Renal cortical epithelial cell (primary cell): ENCODE measurements at places on chromosomes 5 and 9. TPM values are rescaled to one million over a fixed set of nuclear protein-coding genes. Genes with fewer than 3 reads are reported as not detected.

DNA sequence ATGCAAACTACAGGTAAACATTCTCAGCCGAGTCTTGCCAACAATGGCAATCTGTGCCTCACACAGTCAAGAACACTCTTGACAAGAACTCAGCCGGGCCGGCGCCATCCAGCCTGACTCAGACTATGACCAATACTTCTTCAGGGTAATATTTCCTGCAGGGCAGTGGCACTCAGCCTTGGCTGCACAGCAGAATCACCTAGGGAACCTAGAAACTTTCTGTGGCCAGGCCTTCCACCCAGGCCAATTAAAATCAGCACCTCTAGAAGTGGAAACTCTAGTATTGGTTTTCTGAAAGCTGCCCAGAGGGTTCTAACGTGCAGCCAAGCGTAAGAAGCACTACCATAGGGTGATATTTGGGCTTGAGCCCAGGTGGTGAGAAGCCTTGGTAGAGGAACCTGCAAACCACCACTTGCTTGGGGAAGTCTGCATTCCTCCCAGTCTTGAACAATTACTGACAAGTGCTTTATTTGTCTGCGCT lies 120.6 kb downstream of the TTLL11 start:
- DNase-seq: peak; percentile 98

GRCh38 chr5:163760498-163760897 lies 255.1 kb downstream of the MAT2B start:
- peak; percentile 40 for DNase-seq

- no peak for DNase-seq
These were observed 269.0 kb downstream of the SH3GL2 start for GRCh38 chr9:17847908-17848307.

DNA sequence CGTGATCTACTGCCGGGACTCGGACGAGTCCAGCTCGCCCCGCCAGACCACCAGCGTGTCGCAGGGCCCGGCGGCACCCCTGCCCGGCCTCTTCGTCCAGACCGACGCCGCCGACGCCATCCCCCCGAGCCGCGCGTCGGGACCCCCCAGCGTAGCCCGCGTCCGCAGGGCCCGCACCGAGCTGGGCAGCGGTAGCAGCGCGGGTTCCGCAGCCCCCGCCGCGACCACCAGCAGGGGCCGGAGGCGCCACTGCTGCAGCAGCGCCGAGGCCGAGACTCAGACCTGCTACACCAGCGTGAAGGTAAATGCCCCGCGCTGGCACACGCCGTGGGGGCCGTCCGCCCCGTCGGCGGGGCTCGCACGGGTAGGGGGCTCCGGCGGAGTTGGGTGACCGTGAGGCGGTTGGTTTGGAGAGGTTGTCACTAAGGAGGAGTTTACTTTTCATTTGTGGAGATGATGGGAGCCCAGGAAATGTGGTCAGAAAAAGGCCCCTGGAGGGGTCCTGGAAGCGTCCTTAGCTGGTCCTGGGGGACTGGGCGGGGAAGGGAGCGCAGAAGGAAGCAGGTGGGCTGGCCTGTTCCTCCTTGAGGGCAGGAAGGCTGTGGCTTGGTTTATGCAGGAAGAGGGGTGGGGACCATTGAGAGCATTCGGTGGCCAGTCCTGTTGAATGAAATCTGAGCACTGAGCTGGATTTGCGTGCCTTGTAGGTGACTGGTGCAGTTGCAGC lies 647 bp downstream of the PDE8B start:
- peak; percentile 8 for DNase-seq

DNA sequence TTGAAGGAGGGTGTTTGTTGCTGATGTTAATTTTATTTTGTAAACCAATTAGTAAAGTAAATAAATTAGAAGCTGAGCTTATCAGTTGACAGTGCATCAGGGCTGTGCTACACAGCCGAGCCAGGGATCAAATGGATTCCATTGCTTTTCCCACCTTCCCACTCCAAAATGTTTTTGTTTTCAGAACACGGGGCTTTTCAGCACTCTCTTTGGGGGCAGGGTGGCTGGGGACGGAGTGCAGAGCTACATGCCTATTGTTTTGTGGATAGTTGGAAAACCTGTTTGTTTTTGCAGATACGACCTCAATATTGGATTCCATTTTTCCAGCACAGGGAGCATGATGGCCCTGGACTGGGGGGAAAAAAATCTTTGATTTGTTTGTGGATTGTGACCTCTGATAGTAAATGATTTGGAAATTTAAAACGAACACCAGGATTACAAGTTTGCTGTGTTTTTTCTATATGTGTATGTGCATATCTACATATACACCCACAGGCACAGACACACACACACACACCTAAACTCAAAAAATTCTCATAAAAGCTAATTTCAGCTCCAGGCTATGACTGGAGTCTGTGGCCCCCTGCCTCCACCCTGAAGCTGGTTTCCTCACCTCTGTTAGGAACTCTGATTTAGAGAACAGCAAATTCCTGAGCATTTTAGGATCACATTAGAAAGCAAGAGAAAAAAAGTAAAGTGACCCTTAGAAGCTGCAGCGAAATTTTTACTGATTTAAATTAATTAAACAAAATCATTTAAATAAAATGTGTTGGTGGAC lies 371.7 kb upstream of the IRX2 start:
- no peak for DNase-seq

The IRF1 gene
- 28.7 and 35.1 TPM in 2 replicates for total RNA-seq
